ENCODE measurements at places on chromosomes 3 and 15. TPM values are rescaled to one million over a fixed set of nuclear protein-coding genes. Genes with fewer than 3 reads are reported as not detected.

Gene GXYLT2
- 2.4 TPM for total RNA-seq

Gene GOLGA6A
- under 0.01 TPM for total RNA-seq

Gene CACNA2D3
- 30.6 TPM for total RNA-seq

Gene ANKRD34C
- under 0.01 TPM for total RNA-seq

Gene ALPK3
- 0.82 TPM for total RNA-seq

GRCh38 chr3:58198804-58199203 is 12.0 kb downstream of the DNASE1L3 start:
- no peak for DNase-seq

- DNase-seq: no peak
Observed at GRCh38 chr3:9750556-9751411, 1.0 kb downstream of the OGG1 start.

Gene CCR1
- 1.6 TPM for total RNA-seq

DNA sequence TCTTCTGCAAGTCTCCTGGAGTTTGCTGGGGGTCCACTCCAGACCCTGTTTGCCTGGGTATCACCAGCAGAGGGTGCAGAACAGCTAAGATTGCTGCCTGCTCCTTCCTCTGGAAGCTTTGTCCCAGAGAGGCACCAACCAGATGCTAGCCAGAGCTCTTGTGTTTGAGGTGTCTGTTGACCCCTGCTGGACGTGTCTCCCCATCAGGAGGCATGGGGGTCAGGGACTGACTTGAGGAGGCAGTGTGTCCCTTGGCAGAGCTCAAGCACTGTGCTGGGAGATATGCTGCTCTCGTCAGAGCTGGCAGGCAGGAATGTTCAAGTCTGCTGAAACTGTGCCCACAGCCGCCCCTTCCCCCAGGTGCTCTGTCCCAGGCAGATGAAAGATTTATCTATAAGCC is 86.5 kb downstream of the TPRG1 start:
- DNase-seq: no peak

Gene HTR3E
- not detected for total RNA-seq

DNA sequence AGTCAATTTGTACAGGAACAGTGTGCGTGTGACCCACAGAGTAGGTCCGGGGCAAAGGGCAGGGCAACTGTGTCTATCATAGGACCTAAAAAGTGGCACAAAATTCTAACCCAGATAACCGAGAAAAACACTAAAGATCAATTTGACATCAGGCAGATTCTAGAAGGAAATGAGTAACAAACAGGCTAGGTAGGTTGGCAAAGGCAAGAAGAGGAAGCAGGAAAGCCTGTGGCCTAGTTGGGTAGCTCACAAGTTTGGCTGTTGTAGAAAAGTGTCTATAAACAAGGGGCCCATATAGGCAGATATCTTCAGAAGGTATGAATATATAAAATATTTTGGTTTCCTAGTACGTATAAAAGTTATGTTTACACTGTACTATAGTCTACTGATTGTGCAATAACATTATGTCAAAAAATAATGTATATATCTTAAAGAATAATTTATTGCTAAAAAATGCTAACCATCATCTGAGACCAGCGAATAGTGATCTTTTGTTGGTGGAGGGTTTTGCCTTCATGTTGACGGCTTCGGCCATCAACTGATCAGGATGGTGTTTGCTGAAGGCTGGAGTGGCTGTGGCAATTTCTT is 13.3 kb upstream of the OR5K1 start:
- no peak for DNase-seq
